CD4-positive, alpha-beta T cell treated with Interleukin-17A for 4 hours (primary cell): ENCODE measurements at places on chromosomes 6 and 20.

DNA sequence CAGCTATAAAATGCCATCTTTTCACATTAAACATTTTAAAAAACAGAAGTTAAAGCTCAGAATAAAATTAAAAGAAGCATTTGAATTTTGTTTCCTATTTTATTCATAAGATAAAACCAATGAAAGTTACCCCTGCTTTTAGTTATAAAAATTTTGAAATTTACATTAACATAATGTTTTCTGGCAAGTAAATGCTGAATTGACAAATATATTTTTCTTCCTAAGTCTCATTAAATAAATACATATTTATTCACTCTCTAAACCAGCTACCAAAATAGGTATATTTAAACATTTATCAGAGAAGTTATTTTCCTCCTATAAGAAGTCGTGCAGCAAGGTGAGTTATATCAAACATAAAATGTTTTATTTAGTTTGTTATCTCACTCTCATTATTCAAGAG, 213.6 kb downstream of the TRDN start:
- no peak for DNase-seq

GRCh38 chr6:116575227-116575626, 3.9 kb downstream of the RWDD1 start:
- DNase-seq, result no peak

GRCh38 chr6:14834851-14835530, 410.9 kb upstream of the JARID2 start:
- no peak for DNase-seq

GRCh38 chr6:169850154-169850553, 98.7 kb downstream of the ERMARD start:
- DNase-seq, result no peak

DNA sequence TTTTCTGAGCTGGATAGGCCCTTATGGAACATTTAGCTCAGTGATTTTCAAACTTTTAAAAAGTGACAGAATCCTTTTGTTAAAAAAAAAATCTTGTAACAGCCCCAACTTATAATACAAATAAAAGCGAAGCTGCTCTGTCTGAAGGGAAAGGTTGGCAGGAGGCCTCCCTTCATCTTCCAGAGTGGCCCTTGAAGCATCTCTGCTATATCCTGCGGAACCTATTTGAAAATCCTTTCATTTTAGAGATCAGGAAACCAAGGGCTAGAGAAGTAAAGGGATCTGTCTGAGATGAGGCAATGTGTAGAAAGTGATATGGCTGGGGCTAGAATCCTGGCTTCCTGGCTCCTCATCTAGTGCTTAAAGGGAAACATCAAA, 107.8 kb downstream of the UBE3D start:
- no peak for DNase-seq

DNA sequence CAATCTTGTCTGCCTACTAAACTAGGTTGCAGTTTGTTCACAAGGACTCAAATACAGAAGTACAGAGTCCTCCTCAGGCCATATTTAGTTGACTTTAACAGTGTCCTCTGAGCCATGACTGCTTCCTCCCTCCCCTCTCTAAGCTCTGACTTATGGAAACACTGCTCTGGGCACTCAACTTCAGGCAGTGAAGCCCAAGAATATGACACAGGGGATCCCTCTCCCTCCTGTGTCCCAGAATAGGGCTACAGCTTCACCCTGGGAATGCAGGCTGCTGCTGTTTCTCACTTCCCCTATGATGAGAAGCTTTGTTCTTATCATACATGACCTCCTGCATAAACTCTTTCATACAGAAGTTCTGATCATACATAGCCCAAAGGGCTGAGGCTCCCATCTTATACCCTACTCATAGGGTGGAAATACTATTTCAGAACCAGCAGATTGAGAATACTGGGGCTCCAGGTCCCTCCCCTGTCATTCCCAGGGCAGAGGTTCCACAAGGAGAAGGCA, 97.3 kb upstream of the UST start:
- no peak for DNase-seq

GRCh38 chr6:5143634-5144311, 58.6 kb downstream of the PPP1R3G start:
- peak; percentile 90 for DNase-seq

DNA sequence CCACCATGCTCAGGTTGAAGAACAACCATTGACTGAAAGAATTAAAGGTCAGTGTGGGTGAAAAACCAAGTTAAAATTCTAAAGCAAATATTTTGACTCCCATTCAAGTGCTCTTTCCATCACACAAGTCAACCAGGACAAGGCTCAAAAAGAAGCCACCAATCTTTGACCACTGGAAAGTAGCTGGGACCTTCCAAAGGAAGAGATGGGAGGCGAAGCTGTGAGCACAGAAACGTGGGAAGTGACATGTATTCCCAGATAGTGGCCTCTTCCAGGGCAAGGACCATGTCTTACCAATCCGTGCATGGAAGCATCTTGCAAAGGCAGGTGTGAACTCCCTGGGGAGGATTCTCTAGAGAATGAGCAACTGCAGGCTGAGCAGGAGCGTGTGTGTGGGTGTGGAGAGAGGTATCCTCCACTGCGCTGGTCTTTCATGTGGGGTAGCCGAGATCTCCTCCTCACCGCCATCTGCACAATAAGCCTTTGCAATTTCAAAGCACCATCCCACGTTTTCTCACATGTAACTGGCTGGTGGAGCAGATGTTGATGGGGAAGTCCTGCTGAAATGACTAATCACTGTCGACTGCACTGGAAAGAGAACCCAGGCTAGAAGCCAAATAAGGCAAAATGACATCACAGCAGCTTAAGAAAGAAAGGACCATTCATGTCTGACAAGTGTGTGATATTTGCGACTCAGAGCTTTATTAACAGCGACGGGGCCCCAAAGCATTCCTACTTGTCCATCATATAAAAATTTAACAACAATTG, 189.4 kb upstream of the RREB1 start:
- DNase-seq, result no peak

- DNase-seq, result no peak
These were observed 205.6 kb downstream of the SYNDIG1 start for GRCh38 chr20:24674921-24675605.

DNA sequence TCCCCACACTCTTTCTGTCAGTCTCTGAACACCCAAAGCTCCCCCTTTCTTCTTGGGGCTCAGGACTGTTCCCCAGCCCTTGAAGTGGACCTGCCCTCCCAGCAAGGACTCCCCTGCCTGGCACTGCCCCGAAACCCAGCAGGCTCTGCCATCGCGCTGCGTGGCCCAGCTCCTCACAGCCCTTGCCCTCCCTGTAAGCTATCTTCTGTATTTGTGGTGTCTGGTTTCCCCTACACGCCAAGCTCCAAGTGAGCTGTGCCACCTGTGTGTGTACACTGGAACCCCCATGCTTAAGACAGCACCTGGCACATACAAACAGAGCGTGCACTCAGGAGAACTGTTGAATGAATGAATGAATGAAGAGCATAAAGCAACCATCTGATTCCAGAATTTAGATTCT, 57.7 kb downstream of the TMEM242 start:
- no peak for DNase-seq

DNA sequence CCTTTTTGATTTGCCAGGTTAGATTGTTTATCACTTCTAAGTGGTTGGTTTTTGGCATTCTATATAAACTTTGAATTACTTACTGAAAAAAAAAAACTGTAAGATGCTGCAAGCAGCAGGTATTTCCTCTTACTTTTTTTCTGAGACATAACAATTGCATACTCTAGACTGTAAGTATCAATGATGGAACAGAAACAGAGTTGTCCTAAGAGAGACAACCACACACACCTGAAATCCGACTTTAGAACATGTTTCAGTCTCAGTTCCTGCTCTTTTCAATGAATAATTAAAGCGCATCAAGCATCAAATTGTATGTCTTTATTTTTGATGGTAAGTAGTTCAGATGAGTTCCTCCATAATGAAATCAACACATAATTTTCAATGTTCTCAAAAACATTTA, 105.3 kb upstream of the KHDRBS2 start:
- no peak for DNase-seq

- DNase-seq, result no peak
These were observed 1159.7 kb downstream of the GRIK2 start for GRCh38 chr6:102553214-102553613.
